ENCODE measurements at places on chromosomes 7 and 10.
A peak's percentile ranks its signal among the peaks of the same experiment; 100 is the strongest.

DNA sequence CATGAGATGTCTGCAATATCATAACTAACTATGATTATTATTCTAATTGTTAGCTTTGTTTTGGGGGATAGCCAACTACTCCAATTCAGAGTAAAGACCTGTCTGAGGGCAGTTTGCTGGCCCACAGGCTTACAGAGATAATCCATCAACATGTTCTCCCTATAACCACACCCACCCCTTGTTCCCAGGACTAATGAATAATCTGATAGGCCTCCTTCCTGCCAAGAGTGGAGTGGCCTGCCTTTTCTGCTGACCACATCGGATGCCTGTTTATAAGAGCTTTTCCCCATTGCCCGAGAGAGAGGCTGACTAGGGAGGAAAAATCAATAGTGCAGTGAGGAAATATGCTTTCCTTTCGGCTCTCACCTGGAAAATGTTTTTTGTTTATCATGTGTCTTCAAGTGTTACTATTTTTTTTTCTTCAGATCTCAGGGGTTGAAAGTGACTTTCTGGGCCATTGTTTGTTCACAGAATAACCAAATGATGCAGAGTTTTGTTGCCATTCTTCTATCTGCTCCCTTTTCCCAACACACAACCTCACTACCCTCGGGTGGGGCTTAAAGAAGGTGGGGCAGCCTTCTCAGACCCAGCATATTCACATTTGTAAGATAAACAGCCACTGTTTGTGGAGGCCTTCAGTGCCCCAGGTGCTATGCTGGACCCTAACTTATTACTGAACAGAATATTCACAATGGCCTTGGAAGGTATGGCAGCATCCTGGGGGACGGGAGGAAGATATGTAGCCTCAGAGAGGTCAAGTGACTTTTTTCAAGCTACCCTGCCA lies 38.4 kb downstream of the PLPP4 start:
- DNase-seq: no peak

GRCh38 chr10:94035982-94036765 lies 42.4 kb downstream of the PLCE1 start:
- no peak for DNase-seq

DNA sequence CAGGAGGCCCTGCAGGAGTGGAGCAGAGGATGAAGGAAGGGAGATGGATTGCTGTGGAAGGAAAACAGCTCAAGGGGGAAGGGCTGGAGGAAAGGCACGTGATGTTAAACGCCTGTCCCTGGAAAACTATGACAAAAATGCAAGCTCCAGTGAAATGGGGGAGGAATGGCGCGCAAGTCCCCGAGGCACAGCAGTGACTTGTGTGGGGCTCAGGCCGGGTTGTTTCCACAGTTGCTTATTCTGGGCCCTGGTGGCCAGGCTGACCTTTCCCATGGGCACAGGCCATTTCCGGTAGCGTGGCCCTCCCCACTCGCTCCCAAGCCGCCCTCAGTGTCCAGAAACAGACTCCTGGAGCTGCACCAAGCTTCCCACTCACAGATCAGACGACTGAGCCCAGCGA lies 68.1 kb upstream of the PDGFA start:
- no peak for DNase-seq

DNA sequence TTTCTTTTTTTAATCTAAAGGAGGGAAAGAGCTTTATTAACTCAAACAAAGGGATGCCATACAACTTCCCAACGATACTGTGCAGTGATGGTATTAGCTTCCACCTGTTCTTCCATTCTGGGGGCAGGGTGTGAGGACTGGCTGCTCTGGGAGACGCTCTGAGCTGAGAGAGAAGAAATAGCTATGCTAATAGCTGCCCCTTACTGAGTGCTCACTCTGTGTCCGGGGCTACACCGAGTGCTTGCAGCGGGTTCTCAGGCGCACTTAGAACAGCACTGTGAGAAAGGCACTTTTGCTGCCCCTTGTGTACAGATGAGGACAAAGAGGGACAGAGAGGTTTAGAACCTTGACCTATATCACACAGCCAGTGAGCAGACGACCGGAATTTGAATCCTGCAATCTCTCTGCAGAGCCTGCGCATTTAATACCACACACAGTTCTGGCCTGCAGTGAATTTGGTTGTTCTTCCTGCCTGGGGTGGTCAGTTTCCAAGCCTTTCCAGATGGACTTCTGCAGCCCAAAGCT lies 142.2 kb downstream of the PLPP4 start:
- no peak for DNase-seq

DNA sequence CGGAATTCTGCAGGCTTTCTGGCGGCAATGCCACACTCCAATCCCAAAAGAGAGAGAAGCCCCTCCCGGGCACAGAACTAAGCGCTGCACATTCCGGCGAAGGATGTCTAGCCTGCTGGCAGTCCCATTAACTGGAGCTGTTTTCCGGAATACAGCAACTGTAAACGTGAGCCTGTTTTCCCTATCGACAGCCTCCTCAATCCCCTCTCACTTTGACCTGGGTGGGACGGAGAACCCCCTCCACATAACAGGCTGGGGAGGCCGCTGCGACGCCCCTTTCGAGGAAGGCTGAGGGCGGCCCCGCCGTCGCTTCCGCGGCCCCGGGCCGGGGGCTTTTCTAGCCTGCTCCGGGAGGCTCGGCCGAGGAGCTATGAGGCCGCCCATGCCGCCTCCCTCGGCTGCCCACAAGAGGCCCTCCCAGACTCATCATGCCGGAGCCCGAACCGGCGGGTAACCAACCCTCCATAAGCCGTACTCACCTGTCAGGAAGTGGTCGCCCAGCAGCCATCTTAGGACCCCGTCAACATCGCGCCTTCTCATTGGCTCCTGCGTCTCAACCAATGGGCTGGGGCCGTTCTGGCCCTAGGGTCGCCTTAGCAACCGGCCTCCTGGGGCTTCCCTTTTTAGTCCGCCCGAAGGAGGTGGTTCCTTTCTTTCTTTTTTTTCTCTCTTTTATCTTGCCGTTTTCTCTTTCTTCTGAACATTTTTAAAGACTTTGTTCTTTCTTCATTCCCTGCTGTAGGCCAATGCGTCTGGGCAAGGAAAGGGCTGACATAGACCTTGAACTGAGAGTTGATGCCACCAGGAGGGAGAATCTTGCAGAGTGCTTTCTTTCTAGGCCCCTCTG lies at the start of gene FAM204A:
Gene FAM204A (minus strand): TSS at position 534 of the 847 bp plus-strand sequence. CDS start 5,909 bp downstream, outside the sequence.
- DNase-seq: peak; percentile 47

DNA sequence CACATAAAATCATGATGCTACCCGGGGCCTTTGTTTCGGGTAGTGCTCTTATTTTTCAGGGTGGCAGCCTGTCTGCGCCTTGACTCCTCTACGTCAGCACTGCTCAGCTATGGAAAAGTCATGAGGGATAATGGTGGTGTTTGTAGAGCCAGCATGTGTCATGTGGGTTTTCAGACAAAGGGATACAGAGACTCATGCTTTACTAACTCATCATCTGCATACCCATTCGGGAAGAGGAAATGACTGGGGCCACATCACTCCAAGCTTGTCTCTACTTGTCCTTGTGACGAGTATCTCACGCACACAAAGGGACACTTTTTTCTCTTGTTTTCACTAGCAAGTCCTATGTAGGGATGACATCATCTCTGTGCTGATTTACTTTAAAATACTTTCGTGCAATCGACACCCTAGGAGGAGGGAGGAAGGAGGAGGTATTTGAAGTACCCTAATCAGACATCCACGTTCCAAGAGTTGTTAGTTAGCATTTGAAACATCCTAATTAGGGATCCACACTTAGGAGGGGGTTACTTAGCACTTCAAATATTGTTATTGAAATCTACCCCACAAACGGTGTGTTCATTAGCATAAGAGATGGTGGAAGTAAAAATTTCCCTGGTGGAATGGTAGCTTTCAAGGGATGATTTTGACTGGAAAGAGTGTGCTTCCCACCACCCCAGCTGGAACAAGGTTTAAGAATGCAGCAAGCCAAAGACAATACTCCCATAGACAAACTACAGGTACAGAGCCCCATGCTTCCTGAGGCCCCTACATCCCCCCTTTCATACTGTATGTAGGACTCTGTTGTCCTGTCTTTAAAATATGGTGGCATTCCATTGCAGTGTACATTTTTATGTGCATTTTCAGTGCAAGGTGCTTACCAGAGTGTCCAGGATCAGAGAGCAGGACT lies 52.0 kb downstream of the THNSL1 start:
- no peak for DNase-seq

- no peak for DNase-seq
Measured at GRCh38 chr7:15085366-15085765, 182.8 kb upstream of the DGKB start.

DNA sequence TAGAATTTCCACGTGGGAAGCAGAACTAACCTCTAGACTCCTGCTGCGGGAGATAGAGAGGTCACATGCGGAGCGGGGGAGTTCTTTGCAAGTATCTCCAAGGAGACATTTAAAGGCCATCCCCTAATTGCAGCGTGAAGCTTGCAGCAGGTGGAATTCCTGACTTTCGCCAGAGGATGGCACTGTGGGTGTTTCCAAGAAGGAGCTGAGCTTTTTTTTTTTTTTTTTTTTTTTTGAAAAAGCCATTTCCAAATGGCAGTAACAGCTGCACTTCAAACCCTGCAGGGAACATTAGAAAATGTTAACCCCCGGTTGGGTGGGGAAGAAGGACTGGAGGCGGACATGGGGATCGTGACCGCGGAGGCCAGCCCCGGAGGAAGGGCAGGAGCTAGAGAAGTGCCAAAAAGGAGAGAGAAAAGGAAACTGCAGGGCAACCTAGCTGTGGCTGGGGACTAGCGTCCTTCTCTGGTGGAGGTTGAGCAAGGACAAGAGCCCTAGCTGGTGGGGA lies 487.7 kb downstream of the TYW1 start:
- peak; percentile 39 for DNase-seq

DNA sequence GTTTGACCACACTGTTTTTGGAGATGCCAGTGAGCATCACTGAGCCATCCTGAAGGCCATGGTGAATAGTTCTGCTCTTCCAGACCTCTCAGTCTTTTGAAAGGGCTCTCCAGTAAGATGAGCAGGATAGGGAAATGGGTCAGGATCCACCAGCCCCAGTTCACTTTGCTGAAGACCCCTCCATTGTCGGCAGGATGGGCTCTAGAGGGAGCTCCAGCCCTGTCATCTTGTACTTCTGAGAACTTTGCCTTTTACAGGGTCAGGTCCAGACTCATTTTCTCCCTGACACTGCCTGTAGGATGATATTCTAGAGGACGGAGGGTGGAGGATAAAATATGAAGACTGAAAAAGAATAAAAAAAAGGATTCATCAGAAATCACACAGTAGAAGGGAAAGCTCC lies 13.1 kb downstream of the LHFPL3 start:
- no peak for DNase-seq

DNA sequence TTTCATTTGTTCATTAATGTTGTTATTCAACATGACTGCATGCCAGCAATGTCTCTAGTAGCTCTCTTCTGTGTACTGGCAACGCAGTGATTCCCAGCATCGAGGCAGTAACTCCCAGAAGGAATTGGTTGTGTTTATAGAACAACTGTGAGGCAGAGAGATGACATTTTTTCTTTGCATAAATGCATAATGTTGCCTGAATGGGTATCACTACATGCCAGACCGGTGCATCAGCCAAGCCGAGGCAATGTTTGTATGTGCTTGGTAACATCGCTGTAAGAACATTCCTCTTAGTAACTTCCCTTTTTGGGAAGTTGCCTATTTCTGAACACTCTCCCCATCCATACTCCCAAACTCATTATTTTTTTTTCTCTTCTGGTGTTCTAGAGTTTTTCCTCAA lies 182.9 kb downstream of the HTR7 start:
- DNase-seq: no peak

GRCh38 chr10:48649349-48649944 lies 35.2 kb upstream of the WDFY4 start:
- DNase-seq: no peak

- no peak for DNase-seq
Measured at GRCh38 chr10:118968482-118968881, 61.0 kb upstream of the NANOS1 start.

DNA sequence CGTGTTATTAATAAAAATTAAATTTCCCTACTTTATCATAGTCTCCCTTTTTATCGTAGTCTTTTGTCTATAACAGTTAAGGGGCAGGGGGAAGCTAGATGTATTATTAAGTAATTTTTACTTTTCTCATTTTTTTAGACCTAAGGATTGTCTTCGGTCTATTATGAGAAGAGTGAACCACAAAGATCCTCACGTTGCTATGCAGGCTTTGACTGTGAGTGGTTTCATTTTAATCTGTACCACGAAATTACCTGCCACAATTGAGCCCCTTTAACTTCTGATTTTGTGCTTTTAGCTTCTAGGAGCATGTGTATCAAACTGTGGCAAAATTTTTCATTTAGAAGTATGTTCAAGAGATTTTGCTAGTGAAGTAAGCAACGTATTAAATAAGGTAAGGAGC lies 40.6 kb downstream of the STAM start:
- DNase-seq: no peak

GRCh38 chr7:45589061-45589460 lies 14.9 kb downstream of the ADCY1 start:
- no peak for DNase-seq

DNA sequence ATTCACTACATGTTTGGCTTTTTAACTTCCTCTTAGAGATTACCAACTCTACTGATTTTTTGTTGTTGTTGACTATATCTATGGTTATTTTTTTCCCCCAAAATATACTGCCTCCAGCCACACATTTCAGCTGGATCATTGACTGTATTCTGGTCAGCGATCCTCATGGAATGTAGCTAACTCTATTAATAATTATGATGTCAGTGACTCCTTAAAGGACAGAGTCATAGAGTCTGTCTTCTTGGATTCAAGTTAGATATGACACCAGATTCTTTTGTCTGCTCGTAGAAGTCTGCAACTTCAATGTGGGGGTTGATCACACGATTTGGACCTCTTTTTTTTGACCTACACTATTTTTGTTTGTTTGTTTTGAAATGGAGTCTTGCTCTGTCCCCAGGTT lies 33.2 kb downstream of the UBN2 start:
- DNase-seq: no peak

DNA sequence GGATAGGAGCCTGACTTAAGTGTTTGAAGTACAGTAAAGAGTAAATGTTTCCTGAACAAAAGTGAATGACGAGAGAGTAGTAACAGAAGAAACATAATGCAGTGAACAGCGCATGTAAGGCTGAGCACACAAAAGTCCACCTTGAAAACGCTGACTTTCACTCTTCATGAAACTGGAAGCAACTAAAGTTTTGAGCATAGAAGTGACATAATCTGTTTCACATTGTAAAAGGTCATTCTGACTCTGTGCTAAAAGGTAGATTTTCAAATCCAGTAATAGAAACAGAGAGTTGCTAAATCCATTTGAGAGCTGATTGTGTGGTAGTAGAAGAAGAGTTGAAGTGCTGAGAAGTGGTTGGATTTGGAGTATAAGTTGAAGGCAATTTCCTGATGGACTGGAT lies 1037.0 kb downstream of the CNTNAP2 start:
- DNase-seq: no peak

DNA sequence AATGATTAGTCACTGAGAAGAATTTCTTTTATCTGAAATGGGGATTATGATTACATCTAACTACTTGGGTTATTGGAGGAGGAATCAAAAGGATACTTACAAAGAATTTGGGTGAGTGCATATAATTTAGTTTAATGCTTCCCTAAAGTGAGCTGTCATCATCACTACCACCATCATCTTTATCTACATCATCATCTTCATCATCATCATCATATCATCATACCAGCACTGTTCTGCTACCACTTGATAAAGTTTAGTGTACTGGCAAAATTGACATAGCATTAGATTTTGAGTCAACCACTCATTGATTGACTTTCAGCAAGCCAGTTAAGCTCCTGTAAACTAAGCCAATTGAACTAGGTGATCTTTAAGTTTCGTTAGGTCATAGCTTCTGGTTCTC lies 245.6 kb upstream of the DKK1 start:
- DNase-seq: no peak

All from NCI-H2081 treated with DMSO at 0.1 percent for 48 hours (cell line).